ENCODE measurements at places on chromosomes 6 and 20.

DNA sequence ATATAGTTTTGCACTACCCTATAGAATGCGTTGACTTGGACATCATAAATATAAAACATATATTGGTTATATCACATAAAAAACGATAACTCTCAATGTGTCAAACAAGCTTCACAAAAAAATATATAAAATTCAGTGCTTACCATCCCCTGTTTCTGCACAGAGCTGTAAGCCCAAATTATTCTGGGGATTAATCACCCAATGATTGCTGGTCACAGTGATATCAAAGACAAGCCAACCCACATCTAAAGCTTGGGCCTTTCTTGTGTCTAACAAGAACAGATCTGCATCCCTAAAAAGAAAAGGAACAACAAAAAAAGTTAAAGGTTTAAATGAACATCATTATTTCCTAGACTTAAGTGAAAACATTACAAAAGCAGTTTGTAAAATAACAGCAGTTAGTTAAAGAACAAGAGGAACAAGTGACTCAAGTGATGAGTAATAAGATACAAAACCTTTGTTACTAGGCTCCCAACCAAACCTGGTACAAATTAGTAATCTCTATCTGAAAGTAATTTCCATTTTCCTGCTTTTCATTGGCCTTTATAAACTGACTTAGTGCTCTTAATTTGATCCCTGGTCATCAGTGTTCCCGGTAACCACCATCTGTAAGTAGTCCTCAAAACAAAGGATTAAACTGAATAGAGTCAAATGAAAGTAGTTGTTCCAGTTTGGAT is 81.1 kb downstream of the BMP5 start:
- DNase-seq: peak; percentile 14

DNA sequence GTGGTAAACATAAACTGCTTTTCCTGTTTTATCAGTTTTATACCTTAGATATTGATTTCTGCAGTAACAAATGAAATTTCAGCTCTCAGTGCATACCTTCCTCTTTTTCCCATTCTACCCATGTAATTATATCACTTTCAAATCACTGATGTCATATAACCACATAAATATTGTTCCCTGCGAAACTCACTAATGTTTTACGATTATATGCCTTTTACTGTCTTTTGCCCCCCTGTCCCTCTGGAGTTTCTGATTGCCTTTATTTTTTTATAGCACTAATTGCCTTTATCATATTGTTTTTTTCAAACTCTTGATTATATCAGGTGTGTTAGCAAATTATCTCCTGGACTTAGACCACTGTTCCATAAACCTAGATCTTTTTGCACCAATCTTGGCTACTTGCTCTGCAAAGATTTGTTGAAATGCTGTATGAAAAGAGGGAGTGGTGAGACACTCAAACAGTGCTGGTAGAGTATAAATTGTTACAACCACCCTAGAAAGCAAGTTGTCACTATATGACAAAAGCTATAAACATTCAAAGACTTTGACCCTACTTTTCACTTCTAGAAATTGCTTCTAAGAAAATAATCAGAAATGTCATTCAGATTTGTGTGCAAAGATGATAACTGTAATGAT is 29.6 kb upstream of the EDN1 start:
- DNase-seq: no peak

GRCh38 chr6:122130026-122130348 is 269.5 kb upstream of the HSF2 start:
- DNase-seq: no peak

- peak; percentile 12 for DNase-seq
Observed at GRCh38 chr6:136927292-136927691, 5.2 kb downstream of the SLC35D3 start.
